ENCODE measurements at places on chromosomes 4 and X.

DNA sequence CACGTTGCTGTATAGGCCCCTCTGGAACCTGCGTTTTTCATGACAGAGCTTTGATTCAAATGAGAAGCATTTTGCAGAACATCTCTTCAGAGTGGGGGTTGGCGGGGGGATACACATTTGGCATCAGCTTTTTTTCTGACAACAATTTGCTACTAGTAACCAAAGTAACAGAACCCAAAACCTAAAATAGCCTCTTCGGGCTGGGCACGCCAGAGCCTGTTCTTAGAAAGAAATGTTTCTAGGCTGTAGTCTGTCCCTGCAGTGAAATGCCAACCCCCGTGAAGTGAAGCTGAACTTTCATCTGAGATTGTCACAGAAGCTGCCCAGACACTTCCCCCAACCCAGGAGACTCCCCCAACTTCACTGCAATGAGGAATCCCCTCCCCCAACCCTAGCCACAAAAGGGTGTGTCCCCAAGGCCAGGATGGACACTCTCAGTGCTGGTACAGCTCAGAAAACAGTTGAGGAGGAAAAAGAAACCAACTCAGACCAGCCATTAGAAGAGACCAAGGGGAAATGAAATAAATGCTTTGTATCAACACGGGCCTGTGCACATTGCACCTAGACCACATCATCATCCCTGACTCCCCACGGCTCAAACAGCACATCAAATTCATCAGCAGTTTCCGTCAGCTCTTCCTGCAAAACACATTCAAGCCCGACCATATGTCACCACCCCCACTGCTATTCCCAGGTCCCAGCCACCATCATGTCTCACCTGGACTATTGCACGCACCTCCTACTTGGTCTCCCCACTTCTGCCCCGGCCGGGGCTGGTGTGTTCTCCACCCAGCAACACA, 8.4 kb upstream of the MAN2B2 start:
- no peak for DNase-seq

DNA sequence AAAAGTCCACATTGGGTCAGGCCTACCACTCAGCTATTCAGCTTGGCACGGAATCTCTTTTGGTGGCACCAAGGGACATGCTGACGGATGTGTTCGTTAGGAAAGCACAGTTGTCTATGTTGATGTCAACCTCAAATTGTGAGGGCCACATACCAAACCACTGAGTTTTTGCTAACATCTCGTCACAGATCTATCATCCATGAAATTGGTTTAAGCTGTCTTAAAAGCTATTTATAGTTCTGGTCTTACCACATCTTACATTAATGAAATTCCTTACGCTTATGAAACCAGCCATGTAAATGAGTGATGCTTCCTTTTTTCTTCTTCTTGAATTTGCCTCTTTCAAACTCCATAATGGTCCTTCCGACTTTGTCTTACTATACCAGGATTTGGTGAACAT, 101.5 kb downstream of the MGST2 start:
- no peak for DNase-seq

DNA sequence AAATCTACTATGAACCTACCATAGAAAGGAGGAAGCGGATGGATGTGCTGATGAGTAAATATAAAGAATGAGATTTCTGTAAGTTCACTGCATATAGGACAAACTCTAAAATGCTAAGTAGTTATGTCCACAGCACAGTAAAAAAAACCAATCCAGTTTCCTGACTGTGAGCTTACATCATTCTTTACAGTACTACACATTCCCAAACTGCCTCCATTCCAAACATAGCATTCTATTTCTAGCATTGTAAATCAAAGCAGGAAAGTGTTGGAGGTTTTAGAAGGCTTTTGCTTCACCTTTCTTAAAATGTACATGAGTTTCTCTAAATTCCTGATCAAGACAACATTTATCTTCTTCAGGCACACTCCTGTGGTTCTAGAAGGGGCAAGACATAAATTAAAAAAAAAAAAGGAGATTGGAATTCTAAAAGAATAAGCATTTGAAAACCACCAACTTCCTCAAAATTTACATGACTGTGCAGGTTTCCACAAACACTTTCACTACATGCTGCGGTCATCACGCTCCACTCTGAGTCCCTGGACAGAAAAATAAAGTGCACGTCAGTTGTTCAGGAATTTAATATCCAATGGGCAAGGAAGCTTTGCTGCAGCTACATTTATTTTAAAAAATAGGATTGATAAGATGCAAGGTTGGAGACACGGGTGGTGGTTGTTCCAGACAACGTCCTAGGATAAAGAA, 297.6 kb upstream of the STS start:
- no peak for DNase-seq

- no peak for DNase-seq
Measured at GRCh38 chrX:39508300-39508692, 589.5 kb downstream of the BCOR start.

GRCh38 chr4:75834772-75835154, 67.5 kb downstream of the PPEF2 start:
- DNase-seq: no peak

DNA sequence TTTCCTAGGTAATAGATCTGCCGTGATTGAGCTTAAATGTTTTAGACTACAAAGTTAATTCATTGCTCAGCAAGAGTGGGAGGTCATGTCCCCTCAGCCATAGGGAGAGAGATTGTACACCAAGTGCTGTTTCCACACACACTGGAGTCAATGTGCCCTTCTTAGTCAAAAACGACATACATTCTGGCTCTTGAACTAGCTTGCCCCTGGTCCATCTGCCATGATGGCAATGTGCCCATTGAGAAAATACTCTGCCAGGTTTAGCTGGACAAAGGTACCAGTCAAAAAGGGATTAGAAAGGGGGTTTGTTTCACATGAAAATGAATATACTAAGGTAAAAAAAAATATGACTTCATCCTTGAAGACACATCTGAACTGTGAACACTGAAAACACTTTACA, 377.1 kb upstream of the ADGRL3 start:
- no peak for DNase-seq

- DNase-seq: no peak
Measured at GRCh38 chr4:8274765-8275547, 5.4 kb downstream of the HTRA3 start.

DNA sequence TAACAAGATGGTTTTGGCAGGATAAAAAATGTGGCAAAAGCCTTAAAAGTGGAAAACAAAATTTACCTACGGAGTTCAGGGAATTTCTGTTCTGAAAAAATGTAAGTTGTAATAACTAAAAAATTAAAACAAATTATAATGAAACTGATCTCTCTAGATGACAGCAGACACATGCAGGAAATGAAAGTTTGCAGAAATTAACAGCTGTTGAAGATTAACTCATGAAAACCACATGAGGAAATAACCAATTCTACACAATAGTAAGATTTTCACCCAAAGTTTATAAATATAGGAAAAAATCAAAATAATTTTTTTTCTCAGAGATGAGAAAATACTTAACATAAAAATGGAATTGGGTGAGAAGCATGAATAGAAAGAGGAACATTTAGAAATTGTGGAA, 47.5 kb upstream of the UGT2B15 start:
- no peak for DNase-seq

DNA sequence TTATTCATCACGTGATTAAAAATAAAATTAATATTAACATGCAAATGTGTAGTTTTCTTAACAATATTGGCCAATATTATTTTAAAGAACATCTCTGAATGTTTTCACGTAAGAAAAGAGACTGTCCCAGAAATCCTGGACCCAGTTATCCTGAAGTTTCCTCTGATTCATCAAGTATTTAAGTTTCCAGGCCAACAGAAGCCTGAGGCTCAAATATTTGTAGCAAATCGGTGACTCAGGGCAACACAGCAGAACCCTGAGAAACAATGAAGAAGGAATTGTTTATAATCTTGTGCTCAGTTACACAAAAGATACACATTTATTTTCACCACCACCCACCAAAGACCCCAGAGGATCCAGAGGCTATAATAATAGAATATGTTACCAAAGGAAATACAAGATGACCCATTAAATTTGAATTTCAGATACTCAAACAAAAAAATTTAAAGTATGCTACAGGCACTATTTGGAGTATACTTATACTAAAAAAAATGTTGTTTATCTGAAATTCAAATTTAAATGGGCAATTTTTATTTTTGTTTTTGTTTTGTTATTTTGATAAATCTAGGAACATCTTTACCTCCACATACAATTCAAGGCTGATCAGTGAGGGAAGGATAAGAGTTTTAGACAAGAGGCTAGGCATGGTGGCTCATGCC, 33.9 kb upstream of the SLC7A11 start:
- no peak for DNase-seq

GRCh38 chrX:1598021-1598875, 6.8 kb downstream of the AKAP17A start:
- DNase-seq: no peak

DNA sequence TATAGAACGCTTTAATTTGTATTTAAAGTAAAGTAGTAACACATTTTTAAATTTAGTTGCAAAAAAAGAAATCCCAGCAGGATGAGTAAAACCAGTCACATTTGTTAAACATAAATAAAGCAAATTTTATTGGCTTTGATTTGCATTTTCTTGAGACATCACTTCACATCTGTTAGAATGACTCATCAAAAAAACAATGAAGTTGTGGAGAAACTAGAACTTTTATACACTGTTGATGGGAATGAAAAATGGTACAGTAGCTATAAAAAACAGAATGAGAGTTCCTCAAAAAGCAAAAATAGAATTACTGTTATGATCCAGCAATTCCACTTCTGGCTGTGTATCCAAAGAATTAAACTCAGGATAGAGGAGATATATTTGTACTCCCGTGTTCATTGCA, 454.0 kb upstream of the KLHL4 start:
- DNase-seq: no peak

GRCh38 chr4:145153181-145153903, 27.0 kb downstream of the OTUD4 start:
- no peak for DNase-seq

DNA sequence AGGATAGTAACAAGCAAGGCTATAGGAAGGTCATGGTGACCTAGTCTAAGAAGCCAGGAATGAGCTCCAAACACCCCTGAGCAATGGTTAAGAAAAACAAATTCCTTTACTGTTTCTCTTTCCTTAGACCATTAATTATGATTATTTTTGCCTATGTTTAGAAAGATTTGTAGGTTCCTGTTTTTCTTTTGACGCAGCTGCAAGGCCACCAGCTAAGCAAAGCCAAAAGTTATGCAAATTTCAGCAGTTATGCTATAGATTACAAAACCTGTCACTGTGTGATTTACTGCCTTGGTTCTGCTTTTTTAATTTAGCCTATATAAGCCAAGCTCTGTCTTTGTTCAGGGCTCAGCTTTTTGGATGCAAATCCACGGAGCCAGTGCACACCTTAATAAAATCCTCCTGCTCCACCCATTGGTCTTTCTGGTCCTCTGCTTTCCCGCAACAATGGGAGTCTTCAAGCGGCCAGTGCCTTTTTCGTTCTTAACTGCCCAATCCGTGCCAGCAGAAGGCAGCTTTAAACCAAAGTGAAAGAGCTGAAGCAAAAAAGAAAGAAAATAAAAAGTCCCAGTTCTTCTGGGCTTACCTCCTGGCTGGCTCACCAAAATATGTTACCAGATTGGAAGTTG, 1.4 kb upstream of the CEP135 start:
- no peak for DNase-seq

DNA sequence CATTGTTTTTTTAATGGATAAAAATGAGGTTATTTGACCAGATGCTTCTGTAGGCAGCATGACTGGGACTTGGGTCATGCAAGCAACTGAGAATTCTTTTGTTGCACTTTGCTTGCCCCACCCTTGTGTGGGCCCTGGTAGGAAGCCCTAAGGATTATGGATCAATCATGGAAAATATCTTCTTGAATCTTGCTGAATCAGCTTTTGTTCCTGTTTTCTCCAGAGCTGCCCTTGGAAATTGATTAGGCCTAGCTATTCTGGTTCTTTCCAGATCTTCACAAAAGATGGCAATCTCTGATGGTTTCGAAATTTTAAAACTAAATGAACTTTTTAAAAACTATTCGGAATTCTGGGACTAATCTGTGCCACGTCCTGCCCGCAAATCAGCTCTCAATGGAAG, 58.6 kb downstream of the PRRG1 start:
- DNase-seq: no peak

- DNase-seq: no peak
Measured at GRCh38 chrX:46601283-46601682, 27.7 kb downstream of the CHST7 start.

DNA sequence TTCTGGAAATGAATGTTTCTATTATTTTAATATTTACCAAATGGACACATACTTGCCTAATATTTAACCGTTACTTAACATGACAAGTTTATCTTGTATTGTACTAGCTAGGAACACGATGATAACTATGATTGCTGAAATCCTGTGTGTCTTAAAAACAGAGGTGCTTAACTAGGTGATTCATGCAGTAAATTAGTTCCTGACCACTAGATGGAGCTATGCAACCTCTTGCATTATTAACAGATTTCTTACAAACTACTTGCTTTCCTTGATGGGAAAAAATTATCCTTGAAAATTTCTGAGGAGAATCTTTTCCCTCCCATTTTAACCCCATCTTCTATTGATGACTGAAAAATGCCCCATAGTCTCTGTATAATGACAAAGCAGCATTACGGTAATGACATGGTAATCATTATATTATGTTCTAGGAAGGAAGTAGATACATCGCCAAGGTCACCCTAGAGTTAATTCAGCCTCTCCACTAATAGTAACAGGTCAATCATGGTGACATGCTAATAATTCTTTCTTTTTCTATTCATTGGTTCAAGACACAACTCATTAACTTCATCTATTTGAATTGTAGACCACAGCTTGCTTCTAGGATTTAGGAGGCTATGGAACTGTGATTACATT, 844.2 kb downstream of the RAPGEF2 start:
- peak; percentile 13 for DNase-seq
